Activated CD4-positive, alpha-beta T cell treated with anti-CD3 and anti-CD28 coated beads, Interleukin-2, amount 50 U/mL, for 24 hours (primary cell): ENCODE measurements at places on chromosomes 12 and 14.

- no peak for DNase-seq
Measured at GRCh38 chr12:89901906-89902642, 193.4 kb upstream of the ATP2B1 start.

DNA sequence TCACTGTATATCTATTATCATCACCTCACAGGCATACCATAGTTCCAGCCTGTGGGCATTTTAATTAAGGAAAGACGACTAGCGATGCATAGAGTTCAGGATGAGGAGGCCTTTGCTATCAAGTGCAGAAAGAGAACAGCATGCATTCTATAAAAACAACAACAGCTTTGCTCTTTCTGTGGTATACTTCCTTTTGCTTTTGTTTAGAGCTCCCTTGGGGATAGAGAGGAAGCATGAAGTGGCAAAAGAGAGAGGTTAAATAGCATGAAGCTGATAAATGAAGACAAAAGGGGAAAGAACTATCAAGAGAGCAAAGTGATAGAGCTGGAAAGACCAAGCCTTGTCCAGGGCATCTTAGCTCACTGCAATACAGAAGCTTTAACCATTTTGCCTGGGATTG is 23.5 kb downstream of the IFNG-AS1 start:
- no peak for DNase-seq

DNA sequence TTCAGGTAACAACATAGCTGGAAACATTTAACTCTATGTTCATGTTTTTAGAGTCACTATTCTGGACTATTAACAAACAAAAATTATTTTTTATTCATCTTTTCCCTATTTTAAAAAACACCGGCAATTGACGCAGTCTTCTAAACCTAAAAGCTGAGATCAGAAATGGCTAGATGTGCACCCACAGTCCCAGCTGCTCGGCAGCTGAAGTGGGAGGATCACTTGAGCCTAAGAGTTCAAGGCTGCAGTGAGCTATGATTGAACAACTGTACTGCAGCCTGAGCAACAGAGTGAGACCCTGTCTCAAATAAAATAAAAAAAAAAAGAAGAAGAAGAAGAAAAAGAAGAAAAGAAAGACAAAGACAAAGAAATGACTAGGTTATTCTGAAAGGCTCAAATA is 64.5 kb downstream of the PAX9 start:
- DNase-seq: no peak

DNA sequence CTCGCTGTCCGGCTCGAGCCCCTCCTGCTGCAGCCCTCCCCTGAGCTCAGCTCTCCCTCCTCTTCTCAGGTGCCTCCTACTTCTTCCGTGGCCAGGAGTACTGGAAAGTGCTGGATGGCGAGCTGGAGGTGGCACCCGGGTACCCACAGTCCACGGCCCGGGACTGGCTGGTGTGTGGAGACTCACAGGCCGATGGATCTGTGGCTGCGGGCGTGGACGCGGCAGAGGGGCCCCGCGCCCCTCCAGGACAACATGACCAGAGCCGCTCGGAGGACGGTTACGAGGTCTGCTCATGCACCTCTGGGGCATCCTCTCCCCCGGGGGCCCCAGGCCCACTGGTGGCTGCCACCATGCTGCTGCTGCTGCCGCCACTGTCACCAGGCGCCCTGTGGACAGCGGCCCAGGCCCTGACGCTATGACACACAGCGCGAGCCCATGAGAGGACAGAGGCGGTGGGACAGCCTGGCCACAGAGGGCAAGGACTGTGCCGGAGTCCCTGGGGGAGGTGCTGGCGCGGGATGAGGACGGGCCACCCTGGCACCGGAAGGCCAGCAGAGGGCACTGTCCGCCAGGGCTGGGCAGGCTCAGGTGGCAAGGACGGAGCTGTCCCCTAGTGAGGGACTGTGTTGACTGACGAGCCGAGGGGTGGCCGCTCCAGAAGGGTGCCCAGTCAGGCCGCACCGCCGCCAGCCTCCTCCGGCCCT is 22.8 kb downstream of the MMP17 start:
- no peak for DNase-seq

GRCh38 chr12:3145033-3145432 is 67.9 kb downstream of the TSPAN9 start:
- DNase-seq: no peak

DNA sequence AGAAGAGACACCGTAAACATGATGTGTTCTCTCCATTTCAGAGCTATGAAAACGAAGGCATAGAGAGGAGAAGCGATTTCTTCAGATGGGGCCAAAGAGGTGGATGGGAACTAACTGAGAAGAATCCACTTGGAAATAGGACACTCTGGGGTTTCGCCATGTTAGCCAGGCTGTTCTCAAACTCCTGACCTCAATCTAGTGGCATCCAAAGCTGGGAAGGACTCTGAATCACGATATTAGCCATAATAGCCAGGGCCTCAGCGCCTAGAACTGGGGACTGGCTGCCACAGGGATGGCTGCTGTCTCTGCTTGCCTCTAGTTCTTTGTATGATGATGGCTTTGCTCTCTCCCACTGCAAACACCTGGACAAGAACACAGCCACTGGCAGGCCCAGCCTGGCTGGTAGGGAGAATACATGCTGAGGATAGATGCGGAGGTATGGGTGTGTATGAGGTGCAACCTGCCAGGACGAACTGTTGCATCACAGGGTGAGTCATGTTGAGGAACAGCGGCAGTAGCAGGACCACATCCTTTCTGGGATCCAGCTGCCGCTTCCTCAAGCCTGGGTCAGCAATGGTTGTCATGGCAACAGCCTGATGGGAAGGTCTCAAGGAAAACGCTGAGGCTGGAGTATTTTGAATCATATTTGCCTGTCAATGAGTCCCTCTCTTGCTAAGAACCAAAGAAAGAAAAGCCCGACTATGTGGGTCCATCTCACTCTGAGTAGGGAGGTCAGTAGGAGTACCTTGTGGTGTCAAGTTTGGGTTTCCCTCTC is 31.1 kb downstream of the CCDC177 start:
- DNase-seq: no peak

DNA sequence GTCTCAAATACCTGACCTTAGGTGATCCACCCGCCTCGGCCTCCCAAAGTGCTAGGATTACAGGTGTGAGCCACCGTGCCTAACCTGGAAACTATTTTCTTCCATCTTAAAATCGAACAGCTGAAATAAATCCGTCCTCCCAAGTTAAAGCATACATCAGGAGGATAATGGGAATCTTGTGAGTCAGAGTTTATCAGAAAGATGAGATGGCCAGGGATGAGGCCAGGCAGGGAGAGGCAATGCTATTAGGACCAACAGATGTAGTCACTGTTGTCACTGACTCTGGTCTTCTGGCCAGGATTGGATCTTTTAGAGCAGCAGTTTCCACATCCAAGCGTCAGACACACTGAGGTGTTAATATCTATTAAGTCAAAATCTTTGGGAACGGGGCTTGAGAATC is 61.7 kb upstream of the USP44 start:
- DNase-seq: no peak

DNA sequence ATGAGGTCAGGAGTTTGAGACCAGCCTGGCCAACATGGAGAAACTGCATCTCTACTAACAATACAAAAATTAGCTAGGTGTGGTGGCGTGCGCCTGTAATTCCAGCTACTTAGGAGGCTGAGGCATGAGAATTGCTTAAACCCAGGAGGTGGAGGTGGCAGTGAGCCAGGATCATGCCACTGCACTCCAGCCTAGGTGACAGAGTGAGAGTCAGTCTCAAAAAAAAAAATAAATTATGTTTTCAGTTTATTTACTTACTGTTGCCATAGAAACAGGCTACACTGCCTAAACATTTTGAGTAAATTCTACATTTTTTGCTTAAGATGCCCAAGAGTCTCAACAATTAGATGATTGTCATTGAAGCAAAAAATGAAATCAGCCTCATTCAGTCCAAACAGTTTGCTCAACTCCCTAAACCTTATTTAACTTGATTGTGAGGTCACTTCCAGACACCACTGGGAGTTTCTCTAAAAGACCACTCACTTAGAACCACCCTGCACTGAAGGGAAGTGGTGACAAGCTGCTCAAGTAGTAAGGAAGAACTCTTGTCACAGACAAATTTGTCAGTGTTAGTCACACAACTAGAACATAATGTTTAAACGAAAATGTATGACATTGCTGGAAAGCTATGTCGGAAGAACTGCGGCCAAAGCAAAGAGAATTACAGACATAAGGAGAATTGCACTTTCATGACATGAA is 9.8 kb upstream of the GNPNAT1 start:
- no peak for DNase-seq

DNA sequence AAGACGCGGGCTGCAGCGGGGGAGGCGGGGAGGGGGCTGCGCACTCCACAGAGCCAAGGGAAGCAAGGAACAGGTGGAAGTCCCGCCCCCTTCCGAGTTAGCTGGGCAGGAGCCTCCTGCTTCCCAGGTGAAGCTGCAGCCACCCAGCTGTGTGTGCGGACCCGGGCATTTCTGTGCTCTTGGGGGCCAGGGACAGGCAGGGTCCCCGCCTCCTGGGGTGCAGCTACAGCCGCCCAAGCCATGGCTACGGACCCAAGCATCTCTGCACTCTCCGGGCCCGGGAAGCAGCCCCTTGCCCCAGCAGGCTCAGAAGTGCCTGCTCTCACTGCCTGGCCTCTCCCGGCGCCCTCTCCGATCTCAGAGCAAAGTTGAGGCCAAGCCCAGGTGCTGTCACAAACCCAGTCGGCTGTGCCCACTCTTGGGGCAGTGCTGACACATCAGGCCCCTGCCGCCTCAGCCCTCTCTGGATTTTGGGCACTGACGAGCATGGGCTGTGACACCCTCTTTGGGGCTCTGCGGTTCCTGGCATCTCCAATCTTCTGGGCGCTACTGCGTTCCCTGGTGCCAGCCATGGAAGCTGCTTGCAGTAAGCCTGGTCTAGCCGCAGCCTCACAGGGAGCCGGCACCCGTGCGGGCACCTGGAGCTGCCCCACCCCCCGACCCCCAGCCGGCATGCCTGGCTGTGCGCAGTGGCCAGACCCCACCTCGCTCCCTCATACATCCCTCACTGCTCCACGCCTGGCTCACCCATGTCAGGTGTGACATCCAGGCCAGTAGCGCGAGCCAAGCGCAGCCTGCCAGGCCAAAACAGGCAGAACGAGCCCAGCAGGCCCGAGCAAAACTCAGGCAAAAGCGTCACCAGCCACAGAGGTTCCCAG is 8.5 kb upstream of the MGAT4C start:
- no peak for DNase-seq

GRCh38 chr14:79791055-79791732 is 420.1 kb downstream of the DIO2 start:
- DNase-seq: no peak

- no peak for DNase-seq
Measured at GRCh38 chr12:70246580-70246979, 3.3 kb downstream of the CNOT2 start.

- no peak for DNase-seq
Measured at GRCh38 chr14:69708586-69709560, 58.1 kb upstream of the SRSF5 start.

DNA sequence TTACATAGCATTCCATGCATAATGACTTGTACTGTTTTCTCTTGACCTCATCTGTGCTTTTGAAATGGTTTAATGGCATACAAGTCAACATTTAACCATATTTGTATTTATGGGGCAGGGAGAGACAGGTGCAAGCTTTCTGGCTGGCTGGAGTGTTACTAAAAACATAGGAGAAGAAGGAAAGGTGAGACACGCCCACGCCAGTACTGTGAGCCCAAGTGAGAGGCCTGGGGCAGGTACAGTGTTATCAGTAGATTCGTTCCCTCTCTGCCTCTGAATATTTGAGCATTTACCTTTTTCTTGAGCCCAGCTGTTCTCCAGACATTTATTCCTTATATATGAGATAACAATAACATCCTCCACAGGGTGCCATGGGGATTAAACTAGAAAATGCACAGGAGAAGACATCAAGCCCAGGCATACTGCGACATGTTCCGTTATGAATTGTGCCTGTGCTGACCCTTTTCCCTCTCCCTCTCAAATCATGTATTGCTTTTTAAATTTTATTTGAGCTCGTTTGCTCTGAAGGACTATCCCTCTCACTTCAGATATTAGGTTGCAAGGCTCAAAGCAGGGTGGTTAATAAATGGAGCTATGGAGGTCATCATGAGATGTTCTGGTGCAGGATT is 34.6 kb upstream of the TUBA1C start:
- no peak for DNase-seq

DNA sequence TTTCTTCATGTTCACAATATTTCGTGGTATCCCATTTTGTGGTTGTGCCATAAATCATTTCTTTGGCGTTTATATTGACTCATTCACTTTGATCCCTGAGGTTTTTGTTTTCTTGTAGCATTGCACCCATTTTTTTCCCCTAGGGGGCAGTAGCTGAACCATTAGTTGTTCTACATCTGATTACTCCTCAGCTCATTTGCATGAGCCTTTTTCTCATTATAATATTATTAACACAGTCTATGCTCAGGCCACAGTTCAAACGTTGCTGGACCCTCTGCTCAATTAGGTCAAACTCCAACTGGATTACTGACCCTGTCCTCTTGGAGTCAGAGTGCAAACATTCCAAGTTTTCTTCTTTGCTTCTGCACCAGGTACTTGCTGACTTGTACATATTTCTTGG is 475.4 kb upstream of the SEL1L start:
- no peak for DNase-seq

DNA sequence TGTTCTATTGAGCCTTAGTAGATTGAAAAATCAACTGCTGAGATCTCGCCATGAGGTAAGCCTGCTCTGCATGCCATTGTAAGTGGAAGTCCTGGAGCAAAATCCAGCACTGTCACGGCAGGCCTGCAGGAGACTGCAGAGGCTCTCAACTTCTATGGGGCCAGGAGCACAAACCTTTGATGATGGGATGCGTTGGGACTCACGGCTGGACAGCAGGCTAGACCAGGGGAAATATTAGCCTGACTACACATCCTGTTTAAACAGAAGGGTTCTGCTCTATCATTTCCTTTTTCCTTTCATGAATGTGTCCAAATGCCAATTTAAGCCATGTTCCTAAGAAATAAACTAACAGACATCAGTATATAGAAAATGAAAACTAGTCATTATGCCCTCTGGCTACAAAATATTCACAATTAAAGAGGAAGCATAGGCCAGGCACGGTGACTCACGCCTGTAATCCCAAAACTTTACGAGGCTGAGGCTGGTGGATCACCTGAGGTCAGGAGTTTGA is 33.9 kb upstream of the RASSF8 start:
- DNase-seq: no peak

GRCh38 chr12:88519802-88520435 is 60.4 kb downstream of the KITLG start:
- DNase-seq: no peak

DNA sequence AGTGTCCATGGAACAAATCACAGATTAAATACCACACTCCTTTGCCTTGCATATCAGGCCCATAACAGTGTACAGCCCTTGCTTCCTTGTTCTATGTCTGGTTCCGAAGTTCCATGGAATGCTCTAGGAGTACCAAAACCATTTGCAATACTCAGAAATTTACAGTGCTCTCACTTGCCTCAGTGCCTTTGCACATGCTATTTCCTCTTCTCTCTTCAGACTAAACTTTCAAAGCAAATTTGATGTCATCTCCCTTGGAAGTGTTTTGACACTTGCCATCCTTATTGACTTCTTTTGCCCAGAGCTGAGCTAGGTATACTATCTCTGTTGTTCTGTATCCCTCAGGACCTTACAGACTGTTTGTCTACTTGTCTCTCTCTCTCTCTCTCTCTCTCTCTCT is 6.1 kb downstream of the ANO4 start:
- no peak for DNase-seq
